Left ventricle myocardium inferior (tissue), 1 donor: ENCODE measurements at places on chromosomes 6 and 20. TPM values are rescaled to one million over a fixed set of nuclear protein-coding genes. Genes with fewer than 3 reads are reported as not detected.

Gene TCF15
- 11.1 TPM for total RNA-seq

DNA sequence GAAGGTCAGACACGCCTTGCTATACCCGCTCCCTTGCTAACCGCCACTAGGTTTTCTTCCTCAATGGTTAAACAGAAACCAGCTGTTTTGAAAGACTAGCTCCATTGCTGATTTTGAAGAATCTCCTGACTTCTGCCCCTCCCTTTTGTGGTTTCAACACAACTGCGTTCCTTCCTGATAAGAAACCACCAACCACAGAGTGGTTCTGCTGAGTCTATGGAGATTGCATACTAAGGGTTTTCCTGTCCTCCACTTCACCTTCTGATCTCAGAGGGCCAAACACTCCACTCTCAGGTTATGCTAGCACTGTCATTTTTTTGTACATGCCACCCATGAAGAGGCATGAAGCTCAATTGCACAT lies 207.9 kb downstream of the MYLK4 start:
- no peaks in the 10 kb centered on the region for H3K4me1 ChIP-seq
- no peak for DNase-seq
- no peaks in the 10 kb centered on the region for H3K36me3 ChIP-seq
- H3K27me3 ChIP-seq: peaks cover 9% of the 10 kb centered on the region
- no peak overlapping the region for H3K4me3 ChIP-seq

GRCh38 chr6:105320765-105321164 lies 82.1 kb downstream of the PREP start:
- H3K27ac ChIP-seq: no peak overlapping the region
- no peak overlapping the region for H3K4me3 ChIP-seq
- peaks cover 16% of the 10 kb centered on the region for H3K4me1 ChIP-seq
- no peaks in the 10 kb centered on the region for H3K27me3 ChIP-seq
- peaks cover 28% of the 10 kb centered on the region for H3K36me3 ChIP-seq

DNA sequence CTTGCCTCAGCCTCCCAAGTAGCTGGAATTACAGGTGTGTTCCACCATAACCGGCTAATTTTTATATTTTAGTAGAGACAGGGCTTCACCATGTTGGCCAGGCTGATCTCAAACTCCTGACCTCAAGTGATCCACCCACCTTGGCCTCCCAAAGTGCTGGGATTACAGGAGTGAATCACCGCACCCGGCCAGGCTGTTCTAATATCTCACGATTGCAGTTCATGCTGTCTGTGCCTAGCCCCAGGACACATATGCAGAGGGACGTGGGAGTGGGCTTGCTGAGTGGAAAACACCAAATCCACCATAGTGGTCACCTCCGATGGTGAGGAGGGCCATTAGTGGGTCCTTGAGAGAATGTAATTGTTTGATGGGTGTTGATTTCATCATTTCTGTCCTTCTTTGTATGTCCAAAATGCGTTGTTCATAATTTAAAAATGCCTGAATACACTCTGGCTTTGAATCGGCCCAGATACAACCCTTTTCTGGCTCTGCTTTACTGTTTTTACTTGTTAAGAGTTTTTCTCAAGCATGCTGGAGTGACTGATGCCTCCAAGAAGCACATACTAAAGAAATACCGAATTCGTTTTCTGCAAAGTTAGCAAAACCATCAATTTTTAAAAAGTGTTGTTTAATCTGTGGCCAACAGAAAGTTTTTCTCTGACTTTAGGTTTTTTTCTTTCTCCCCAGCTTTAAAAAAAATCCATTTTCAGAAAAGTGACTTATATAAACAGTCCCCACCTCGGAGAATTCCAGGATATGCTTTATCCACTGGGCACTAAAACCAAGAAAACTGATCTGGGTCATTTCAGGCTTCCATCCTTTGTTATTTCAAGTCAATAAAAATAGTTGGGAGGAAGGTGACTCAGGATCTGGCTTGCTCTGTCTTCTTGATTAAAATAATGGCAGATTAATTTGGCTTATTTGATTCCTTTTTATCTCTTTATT lies 18.8 kb upstream of the RALGAPA2 start:
- DNase-seq: no peak
- H3K27me3 ChIP-seq: no peaks in the 10 kb centered on the region
- H3K4me3 ChIP-seq: no peak overlapping the region
